ENCODE measurements at places on chromosomes 4 and X. TPM values are rescaled to one million over a fixed set of nuclear protein-coding genes. Genes with fewer than 3 reads are reported as not detected.

Gene CWH43
- total RNA-seq = not detected

Gene CXCL10
- not detected for total RNA-seq

Gene CDK16
- total RNA-seq = 93.6 TPM

Gene RAB33A
- total RNA-seq = 29.1 TPM

Gene SLC9A7
- total RNA-seq = 31.0 TPM

Gene DCAF8L1
- not detected for total RNA-seq

Gene KIAA1210
- total RNA-seq = not detected

Gene EDA2R
- 1.3 TPM for total RNA-seq

Gene GLOD5
- not detected for total RNA-seq

Gene GPC3
- 1.3 TPM for total RNA-seq

Gene UGT2B10
- not detected for total RNA-seq
